NCI-H1436 (cell line): ENCODE measurements at places on chromosomes 2 and 18.

DNA sequence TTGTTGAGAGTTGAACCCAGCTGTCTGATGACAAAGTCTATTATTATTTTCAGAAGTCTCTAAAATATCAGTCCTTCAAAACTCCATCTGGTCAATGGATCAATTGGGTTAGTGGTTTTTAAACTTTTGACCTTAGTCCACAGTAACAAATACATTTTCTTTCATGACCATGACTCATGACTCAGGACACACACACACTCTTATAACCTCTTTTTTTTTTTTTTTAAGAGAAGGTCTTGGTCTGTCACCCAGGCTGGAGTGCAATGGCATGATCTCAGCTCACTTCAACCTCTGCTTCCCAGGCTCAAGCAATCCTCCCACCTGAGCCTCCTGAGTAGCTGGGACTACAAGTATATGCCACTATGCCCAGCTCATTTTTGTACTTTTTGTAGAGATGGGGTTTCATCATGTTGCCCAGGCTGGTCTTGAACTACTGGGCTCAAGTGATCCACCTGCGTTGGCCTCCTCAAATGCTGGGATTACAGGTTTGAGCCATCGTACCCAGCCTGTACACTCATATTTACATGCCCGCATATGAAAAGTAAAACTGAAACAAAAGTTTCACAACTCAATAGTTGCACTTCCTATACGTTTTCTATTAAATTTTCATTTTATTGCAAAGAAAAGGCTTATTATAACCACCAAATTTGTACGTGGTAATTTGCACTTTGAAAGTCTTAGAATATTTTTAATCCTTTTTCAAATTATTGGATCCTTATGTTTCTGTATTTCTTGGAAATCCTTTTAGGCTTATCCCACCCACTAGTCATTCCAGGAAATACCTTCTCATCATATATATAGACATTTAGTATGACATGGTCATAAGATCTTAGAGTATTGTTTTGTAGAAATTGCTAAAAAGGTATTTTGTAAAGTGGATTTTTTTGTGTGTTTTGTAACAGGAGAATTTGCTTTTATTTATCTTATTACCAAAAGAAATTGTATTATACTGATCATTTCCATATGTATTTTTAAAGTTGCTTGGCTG, 199.0 kb downstream of the LPIN1 start:
- no peak for DNase-seq

- DNase-seq: no peak
These were observed at the start of gene GPR148 for GRCh38 chr2:130728549-130729316. TSS of gene GPR148 (plus strand) at chr2:130729070. CDS start at chr2:130729152, 82 bp downstream.

GRCh38 chr2:78431241-78431640, 594.3 kb upstream of the REG3G start:
- no peak for DNase-seq

GRCh38 chr18:10899481-10899880, 249.9 kb downstream of the PIEZO2 start:
- no peak for DNase-seq

- DNase-seq: no peak
These were observed 835.1 kb downstream of the RNF144A start for GRCh38 chr2:7752291-7752690.

- no peak for DNase-seq
These were observed 104.3 kb downstream of the ARL6IP6 start for GRCh38 chr2:152822676-152823075.

DNA sequence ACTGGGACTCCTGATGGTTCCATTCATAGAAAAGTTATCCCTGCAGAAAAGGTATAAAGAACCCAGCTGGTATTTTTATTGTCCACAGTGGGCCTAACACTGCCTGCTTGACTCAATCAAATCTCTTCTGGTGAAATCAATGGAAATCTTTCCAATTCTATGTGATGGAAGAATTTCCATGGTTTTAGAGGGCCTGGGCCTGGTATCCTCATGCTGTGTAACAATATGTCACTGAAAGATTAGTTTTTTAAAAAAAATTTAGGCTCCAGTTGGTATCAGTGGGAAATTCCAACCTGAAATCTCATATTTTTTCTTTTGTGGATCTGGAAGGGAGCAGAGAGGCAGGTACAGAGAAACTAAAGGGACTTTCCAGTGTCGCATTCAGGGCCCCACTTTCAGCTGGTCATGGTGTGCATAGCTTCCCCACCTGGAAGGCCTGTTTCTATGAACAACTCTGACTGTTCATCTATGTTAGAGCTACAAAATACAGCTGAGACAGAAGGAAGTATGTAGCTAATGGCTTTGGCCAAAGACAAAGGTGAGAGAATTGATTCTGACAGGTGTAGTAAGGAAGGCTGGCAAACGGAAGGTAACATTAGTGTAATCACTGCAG, 20.9 kb downstream of the NEB start:
- DNase-seq: no peak

GRCh38 chr2:46942143-46942526, 26.5 kb upstream of the MCFD2 start:
- no peak for DNase-seq

DNA sequence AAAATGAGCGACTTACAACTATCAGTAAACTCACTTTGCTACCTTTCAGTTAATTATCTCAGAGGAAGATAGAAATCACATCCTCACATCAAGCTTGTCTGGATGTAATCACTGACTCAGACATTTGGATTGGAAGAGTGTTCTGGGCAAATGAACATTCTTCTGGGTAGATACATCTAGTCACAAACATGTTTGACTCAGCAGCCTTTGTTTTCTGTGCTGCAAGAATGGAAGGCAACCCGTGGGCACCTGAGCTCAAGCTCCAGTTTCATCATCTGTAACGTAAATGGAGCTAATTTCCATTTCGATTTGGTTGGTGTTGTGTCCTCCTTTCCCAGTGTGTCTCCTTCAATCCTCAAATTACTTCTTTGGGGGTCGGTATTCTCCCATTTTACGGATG, 58.5 kb downstream of the ACAA2 start:
- DNase-seq: no peak

DNA sequence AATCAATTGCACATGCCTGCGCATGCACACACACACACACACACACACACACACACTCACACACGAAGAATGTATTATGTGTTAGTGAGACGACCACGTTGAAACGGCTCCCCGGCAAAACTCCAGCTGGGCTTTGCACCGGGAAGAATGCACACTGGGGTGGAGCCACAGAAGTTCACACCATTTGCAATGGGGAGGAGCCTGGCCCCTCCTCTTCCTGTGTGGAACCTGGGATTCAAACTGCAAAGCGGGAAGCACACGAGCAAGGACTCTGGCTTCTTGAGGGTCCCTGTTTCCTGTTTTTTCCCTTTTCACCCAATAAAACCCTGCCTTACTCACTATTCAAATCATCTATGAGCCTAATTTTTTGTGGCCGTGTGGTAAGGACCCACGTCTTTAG, 304.0 kb upstream of the TMEFF2 start:
- no peak for DNase-seq

- DNase-seq: no peak
These were observed 83.7 kb upstream of the UBXN4 start for GRCh38 chr2:135657806-135658582.

DNA sequence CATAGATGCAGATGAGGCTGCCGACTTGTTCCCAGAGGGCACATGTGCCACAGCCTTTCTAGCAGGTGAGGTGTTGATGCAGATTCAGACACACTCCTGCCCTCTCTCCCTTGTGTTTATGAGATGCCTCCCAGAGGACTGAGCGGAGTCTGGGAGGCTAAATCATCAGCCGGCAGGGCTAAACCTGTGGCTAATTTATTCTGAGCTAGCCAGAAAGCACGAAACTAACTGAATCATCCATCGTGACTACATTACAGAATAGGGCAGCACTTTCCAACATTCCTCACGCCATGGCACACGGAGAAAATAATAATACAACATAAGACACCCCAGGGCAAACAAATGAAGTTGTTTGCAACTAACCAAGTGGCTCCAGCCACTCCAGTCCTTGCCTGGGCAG, 101.7 kb upstream of the FZD7 start:
- no peak for DNase-seq

GRCh38 chr2:144343145-144343544, 176.8 kb downstream of the ZEB2 start:
- DNase-seq: no peak

DNA sequence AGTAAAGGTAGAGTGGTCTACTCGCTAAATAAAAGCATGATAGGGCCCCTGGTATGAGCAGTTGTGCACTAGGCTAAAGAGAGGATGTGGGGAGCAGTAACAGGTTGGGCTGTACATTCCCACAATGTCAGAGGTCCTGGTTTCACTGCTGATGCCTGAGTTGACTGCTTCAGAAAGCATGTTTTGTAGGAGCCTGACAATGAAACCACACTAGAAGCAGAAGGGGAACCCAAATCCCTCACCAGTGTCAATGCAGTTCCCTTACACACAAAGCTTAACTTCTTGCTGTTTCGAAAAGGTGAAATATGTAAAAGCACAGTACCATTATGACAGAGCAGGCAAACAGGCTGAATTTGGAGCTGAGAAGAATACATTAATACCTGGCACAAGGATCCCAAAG, 291.7 kb upstream of the KYNU start:
- DNase-seq: no peak

DNA sequence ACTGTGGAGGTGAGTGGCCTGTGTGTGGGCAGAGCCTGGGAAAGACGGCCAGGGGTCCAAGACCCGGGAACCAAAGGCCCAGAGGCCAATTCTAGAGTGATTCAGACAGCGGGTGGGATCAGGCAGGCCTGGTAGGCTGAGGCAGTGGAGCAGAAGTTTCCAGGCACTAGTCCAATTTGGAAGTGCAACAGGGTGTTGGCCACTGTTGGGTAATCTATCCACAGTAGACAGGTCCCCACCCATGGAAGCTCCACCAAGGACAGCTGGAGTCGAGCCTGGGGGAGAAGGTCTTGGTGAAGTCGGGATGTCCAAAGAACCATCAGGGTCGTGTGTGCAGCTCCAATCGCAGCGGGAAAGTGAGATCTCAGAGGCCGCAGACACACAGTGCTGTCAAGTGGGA, 125.8 kb upstream of the COPS8 start:
- DNase-seq: no peak

DNA sequence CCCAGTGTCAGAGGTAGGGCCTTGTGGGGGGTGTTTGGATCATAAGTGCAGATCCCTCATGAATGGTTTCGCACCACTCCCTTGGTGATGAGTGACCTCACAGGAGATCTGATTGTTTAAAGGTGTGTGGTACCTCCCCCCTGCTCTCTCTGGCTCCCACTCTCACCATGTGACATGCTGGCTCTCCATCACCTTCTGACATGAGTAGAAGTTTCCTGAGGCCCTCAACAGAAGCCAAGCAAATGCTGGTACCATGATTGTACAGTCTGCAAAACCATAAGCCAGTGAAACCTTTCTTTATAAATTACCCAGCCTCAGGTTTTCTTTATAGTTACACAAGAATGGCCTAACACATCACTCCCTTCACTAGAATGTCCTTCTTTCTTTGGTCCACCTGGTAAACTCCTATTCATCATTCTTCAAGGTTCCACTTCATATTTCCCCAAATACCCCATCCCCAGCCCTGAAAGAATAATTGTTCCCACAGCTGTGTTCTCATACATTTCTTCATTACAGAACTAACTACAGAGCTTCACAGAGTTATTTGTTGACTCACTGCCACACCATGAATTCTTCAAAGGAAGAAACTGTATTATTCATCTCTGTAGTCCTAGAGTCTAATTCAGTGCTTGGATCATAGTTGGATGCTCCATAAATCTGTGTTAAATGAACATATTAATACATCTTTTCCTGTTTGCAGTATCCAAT, 81.2 kb upstream of the STK17B start:
- DNase-seq: no peak

DNA sequence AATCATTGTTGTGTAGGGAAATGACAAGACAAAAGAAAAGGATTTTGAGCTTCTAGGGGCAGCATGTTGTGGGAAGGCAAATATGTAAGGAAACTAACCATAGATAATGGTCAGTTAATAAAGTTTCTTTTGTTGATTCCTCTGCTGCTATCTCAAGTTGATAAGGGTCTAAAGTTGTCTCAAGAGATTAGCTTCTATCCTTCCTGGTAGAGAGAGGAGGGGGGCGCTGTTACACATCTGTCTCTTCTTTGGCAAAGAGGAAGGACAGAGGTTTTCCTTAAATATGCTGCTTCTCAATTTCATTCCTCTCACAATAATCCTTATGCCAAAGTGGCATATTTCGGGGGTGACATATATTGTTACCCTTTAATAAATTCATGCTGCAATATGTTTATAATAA, 944.0 kb downstream of the DPP10 start:
- DNase-seq: no peak

- no peak for DNase-seq
These were observed 169.2 kb upstream of the NCK2 start for GRCh38 chr2:105575499-105576025.

DNA sequence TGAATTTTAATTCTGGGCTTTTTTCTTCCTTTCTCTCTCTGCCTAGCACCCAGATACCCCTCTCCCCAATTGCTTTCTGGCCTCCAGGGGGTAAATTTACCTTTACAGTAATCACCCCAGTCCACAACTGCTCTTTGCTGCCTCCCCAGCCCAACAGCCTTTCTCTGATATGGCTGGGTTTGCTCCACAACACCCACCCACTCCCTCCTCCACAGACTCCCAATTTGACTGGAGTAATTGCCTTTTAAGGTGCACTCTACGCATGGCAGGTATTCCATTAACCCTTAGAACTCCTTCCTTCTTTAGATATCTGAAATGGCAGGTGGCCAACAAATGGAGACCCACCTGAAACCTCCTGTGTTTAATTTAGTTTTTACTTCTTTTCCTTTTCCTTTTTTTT, 3.6 kb downstream of the CELF4 start:
- DNase-seq: no peak

- no peak for DNase-seq
These were observed 810 bp upstream of the RBFA start for GRCh38 chr18:80033181-80034067.

- no peak for DNase-seq
These were observed 52.4 kb downstream of the LIMS1 start for GRCh38 chr2:108586631-108587030.

GRCh38 chr2:197306696-197307040, 3.9 kb downstream of the ANKRD44 start:
- DNase-seq: no peak

- no peak for DNase-seq
These were observed 143.5 kb downstream of the SH3RF3 start for GRCh38 chr2:109272461-109272860.

DNA sequence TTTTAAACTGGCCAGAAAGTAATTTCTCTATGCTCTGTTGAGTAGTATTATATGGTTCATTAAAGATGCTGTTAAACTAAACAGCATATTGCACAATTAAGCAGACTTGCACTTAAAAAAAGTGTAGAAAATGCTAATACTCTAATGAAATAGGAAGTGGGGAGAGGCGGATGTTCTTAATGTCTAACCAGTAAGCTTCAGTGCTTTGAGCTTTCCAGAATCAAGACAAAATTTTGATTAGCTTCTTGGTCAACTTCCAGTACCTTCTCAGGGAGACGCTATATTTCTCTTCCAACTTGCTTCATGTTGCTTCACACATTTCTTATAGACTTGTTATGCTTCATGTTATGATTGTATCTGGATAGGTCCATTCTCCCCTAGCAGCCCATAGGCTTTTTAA, 89.1 kb downstream of the MAP2 start:
- no peak for DNase-seq
